Sciatic nerve (tissue), 2 donors: ENCODE measurements at places on chromosomes 3 and 15. TPM values are rescaled to one million over a fixed set of nuclear protein-coding genes. Genes with fewer than 3 reads are reported as not detected.

DNA sequence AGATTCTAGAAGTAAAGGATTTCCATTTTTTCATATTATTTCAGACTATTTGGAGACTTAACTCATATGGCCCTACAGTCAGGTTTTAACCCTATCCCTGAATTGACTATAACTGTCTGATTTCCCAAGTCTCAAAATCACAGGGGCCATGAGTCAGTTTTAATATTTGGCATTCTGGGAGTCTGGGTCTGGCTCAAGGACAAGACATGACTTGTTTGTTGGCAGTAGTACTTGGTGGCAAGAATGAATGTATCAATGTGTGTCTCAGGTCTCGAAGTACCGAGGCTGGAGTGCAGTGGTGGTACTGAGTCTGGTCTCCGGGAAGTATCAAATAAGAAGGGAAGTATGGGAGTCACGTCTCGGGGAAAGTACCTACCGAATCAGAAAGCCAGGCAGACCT lies 10.8 kb downstream of the UMPS start:
- DNase-seq: no peak

DNA sequence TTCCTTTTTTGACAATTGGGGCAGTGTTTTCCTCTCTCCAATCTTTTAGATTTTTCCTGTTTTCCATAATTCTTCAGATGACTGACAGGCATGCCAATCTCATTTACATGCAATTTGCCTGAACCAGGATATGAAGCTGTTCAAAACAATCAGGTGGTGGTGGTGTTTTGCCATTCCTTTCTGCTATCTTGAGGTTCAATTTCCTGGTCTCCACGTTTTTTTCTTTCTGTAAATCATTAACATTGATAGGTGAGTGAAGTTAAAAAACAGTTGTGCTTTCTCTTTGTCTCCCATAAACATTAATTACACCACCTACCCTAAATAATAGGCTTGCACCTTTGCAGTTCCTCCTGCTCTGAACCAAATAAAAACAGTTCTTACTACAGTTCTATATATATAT lies 49.1 kb downstream of the C2CD4A start:
- no peak for DNase-seq

REC114 gene
- total RNA-seq: not detected

SLC28A1 gene
- total RNA-seq: 0.45 TPM

GOLGA6L10 gene
- 1.9 TPM for total RNA-seq
